ENCODE measurements at places on chromosomes 2 and 18. TPM values are rescaled to one million over a fixed set of nuclear protein-coding genes. Genes with fewer than 3 reads are reported as not detected.

- DNase-seq: no peak
- no peak overlapping the region for H3K27ac ChIP-seq
- peaks cover 35% of the 10 kb centered on the region for H3K36me3 ChIP-seq
- no peaks in the 10 kb centered on the region for H3K27me3 ChIP-seq
- H3K4me3 ChIP-seq: no peak overlapping the region
- H3K4me1 ChIP-seq: no peaks in the 10 kb centered on the region
These were observed 67.6 kb downstream of the FEZ2 start for GRCh38 chr2:36530178-36530982.

DNA sequence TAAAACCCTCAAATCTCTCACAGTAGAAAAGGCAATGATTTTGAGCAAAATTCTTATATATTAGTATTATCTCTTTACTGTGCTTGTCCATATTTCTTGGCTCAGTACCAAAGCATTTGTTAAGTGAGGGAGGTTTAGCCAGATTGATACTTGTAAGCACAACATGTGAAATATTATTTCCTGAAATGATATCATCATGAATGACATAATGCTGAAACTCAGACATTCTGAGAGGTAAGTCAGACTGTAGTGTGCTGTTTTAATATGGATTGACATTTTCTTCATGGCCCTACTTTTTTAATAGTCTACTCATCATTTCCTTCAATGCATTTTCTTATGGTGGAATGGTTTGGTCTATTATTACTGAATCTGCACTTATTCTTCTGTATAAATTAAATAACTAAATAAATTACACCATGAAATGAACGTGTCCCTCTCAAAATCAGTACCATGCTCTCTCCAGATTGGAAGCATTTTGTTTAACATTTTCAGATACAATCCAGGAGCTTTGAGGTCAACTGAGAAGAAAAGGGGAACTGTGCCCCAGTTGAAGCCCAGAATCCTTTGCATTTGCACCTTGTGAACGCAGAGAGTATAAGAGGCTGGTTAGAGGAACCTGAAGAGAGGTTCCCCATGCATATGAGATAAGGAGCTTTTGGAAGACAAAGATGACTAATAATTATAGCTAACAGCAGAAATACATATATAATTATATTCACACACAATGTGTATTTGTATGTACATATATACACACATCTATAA, 50.1 kb upstream of the CRACDL start:
- H3K4me3 ChIP-seq: no peak overlapping the region
- H3K27ac ChIP-seq: no peak overlapping the region

- no peaks in the 10 kb centered on the region for H3K27me3 ChIP-seq
- H3K36me3 ChIP-seq: no peaks in the 10 kb centered on the region
- no peak overlapping the region for H3K4me3 ChIP-seq
- no peak overlapping the region for H3K27ac ChIP-seq
- H3K4me1 ChIP-seq: peaks cover 10% of the 10 kb centered on the region
These were observed 369.1 kb downstream of the ZNF521 start for GRCh38 chr18:24982831-24983230.

GRCh38 chr2:14690926-14691325, 58.4 kb downstream of the LRATD1 start:
- H3K4me1 ChIP-seq: no peaks in the 10 kb centered on the region
- H3K27me3 ChIP-seq: no peaks in the 10 kb centered on the region
- no peak for DNase-seq
- H3K27ac ChIP-seq: no peak overlapping the region
- no peaks in the 10 kb centered on the region for H3K36me3 ChIP-seq
- no peak overlapping the region for H3K4me3 ChIP-seq

GRCh38 chr2:122191331-122191730, 435.9 kb downstream of the TSN start:
- no peaks in the 10 kb centered on the region for H3K4me1 ChIP-seq
- H3K36me3 ChIP-seq: no peaks in the 10 kb centered on the region

DNA sequence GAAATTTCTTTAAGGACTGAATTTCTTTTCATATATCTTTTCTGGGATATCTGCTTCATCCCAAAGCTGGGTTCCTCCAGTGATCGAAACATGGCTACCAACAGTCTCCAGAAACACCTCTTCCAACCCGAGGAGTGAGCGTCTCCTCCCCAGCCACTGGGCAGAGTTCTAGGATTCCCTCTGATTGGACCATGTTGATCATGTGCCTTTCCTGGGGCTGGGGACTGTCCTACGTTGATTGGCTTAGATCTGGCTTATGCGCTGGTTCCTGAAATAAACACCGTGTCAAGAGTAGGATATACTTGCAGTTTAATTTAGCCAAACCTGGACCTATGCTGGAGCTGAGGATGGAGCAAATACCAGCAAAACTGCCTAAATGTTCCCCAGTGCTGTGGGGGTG, 55.5 kb upstream of the SLC16A14 start:
- no peak for DNase-seq
- H3K27ac ChIP-seq: no peak overlapping the region
- no peaks in the 10 kb centered on the region for H3K27me3 ChIP-seq
- H3K4me1 ChIP-seq: peaks cover 30% of the 10 kb centered on the region

- H3K4me1 ChIP-seq: peaks cover 86% of the 10 kb centered on the region
- DNase-seq: peak; percentile 100
- no peaks in the 10 kb centered on the region for H3K27me3 ChIP-seq
- peak overlapping the region; percentile 92 for H3K27ac ChIP-seq
- peak overlapping the region; percentile 89 for H3K4me3 ChIP-seq
- H3K36me3 ChIP-seq: no peaks in the 10 kb centered on the region
These were observed 63.9 kb downstream of the LRRFIP1 start for GRCh38 chr2:237691029-237691907.

ATP8B1 gene
- polyA plus RNA-seq: 1.0 TPM

Data from spleen (tissue), 13 donors.